ENCODE measurements at places on chromosomes 6 and 20.

- DNase-seq: no peak
Measured at GRCh38 chr6:33670086-33670660, 41.3 kb downstream of the UQCC2 start.

- no peak for DNase-seq
Measured at GRCh38 chr6:116180375-116180774, 54.4 kb upstream of the COL10A1 start.

DNA sequence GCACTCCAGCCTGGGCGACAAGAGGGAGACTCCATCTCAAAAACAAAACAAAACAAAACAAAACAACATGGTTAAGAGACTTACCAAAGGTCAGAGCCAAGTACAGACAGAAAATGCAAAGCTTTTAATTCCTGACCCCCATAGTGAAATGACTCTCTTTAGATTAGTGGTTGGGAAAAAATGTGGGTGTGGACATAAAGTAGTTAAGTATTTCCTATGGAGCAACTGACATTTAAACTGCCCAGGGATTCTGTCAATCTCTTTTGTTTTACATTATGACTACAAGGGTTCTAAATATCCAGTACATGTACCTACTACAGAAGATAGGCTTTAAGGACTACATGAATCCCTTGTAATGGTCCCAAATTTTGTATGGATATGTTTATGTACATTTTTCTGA lies 75.1 kb downstream of the IRAK1BP1 start:
- DNase-seq: no peak

GRCh38 chr6:142537612-142538478 lies 236.0 kb downstream of the ADGRG6 start:
- peak; percentile 12 for DNase-seq

- DNase-seq: no peak
Measured at GRCh38 chr6:136654086-136654485, 103.9 kb upstream of the MAP7 start.

DNA sequence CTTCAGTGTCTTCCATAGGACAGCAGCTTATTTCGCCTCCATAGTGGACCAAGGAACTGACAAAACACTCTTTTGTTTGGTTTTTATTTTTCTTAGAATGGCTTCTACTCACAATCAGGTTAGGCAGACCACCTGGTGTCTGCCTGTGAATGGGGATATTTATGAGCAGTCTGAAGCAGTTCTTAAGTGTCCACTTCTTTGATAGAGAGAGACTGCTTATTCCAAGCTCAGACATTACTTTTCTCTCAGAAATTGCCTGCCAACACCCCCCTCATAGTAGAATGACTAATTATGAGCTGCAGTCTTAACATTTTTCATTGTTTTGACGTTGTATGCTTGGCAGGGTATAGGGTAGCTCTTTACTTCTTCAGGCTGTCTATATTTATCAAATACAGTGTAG lies 174.7 kb downstream of the ZFAND3 start:
- DNase-seq: no peak

DNA sequence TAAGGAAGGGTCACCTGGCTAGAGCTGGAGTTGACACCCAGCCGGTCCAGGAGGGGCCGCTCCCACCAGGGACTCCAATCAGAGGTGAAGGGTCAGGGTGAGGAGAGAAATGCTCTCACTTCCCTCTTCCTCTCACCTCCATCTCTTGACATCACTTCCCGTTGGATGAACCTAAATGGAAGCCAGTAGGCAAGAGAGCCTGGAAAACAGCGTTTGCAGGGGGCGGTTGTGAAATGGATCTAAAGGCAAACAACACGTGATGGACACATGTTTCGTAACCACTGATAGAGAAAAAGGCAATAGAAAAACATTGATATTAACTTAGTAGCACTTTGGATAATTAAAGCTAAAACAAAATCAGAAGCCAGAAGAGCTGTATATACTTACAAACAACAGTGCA lies 105.6 kb upstream of the FOXA2 start:
- no peak for DNase-seq

DNA sequence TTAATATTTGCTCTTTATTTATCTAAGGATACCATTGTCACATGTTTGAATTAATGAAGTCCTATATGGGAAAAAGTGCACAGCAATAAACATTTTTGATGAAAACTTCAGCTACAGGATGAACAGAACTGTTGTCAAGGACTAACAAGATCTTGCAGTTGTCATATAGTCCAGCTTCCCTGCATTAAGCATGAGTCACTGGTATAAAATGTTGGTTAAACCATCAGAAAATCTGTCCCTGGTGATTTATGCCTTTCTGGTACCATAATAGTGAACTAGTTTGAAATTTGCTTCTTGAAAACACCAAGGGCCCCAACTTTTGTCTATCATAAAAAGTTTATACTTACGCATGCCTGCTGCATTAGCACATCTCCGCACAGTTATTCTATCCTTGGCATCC lies 60.4 kb upstream of the RSPO3 start:
- DNase-seq: no peak

- no peak for DNase-seq
Measured at GRCh38 chr6:7295916-7296315, 17.1 kb downstream of the SSR1 start.

GRCh38 chr20:62089393-62089792 lies 23.7 kb upstream of the TAF4 start:
- DNase-seq: no peak

GRCh38 chr20:50249447-50250388 lies 59.1 kb downstream of the CEBPB start:
- DNase-seq: no peak

DNA sequence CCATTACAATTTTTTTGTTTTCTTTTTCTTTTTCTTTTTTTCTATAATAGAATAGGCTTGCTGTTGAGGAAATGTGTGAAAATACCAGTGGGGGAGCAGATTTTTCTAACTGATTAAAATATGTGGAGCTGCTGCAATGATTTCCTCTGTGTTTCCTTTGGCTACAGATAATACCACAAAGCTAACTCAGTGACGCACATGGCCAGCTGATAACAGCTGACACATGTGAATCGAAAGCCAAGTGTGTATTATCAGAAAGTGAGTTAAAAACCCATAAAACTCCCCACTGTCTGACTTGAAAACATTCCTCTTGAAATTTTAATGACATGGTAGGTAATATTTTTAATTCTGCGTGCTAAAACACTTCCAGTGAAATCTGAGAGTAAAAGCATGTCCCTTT lies 70.8 kb upstream of the AHI1 start:
- DNase-seq: no peak

DNA sequence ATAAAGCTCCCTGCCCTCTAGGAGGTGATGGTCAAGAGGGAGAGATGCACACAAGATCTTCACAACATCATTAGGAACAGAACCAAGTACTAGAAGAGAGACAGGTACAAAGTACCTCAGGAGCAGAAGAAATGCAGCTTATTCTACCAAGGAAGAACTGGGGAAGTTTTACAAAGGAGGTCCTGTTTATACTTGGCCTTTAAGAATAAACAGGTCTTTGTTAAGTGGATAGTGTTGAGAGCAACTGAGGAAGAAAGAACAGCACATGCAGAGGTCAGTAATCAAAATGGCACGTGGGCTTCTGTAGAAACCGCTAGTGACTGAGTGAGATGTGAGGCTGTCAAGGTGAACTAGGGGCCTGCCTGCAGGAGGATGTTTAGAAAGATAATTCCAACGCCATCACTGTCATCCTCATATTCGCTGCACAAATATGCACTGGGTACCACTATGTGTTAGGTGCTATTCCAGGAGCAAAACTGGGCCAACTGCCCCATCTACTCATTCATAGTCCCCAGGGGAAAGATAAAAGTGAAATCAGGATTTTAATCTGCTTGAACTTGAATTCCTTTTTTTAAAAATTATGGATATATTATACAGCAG lies 61.1 kb downstream of the ID4 start:
- DNase-seq: no peak

DNA sequence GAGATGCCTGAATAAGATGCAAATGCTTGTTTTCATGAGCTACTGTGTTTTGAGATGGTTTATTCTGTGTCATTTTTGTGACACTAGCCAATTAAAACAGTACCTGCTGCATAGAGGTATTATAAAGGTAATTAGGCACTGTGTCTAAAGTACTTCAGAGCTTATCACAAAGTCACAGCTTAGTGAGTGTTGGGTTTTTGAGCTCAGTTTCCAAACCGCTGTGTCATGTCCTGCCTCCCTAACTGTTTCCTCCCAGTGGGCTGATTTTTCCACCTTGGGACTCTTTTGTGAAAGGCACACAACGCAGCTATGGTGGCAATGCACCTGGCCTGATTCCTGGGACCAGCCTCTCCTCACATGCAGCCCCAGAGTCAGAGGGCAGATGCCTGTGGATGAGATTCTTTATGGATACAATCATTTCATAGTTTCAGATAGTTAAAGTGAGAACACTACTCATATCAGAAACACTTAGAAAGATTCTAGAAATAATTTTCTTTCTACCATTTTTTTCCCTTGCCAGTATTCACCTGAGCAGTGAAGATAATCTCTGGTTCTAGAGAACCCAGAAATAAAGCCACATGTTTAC lies 41.3 kb upstream of the TAGAP start:
- no peak for DNase-seq

DNA sequence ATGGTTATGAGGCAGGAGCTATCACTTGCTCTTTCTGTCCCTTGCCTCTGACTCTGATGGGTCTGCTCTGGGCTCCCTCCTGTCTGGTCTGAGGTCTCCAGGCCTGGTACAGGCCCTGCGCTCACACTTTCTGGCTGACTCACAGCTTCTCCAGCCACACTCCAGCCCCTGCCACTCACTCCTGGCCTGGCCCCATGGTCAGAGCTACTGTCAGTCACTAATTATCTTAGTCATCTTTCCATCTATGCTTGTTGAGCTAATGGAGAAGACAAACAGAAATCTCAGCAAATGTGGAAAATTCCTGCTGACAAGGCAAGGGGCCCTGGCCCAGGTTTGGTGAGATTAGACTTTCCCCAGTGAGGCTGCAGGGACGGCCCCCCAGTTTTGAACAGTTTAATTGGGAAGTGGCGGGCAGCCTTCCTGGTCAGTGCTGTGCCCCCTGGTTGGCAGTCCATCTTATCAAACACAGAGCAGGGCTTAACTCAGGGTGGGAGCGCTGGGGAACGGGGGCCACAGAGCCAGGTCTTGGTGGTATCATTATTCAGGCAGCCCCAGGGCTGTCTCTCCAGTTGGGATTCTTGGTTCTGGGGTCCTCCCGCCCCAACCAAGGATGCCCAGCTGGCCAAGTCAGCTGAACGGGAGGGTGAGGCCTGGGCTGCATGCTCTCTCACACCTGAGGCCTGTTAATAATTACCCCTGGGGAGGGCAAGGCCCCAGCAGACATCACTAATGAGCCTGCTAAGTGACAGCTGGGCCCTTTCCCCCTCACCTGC lies 63.4 kb downstream of the VEGFA start:
- DNase-seq: no peak

GRCh38 chr6:122610690-122611455 lies 668 bp downstream of the PKIB start:
- DNase-seq: no peak
